ENCODE measurements at places on chromosomes 16 and 17. TPM values are rescaled to one million over a fixed set of nuclear protein-coding genes. Genes with fewer than 3 reads are reported as not detected.

Gene HSD17B1
- total RNA-seq = 0.76 TPM

Gene PKMYT1
- 0.60 TPM for total RNA-seq

Gene CLEC18C
- under 0.01 TPM for total RNA-seq

Gene KRTAP4-1
- not detected for total RNA-seq
